ENCODE measurements at places on chromosomes 7 and 10. TPM values are rescaled to one million over a fixed set of nuclear protein-coding genes. Genes with fewer than 3 reads are reported as not detected.

Gene MLXIPL
- 13.5 TPM for total RNA-seq

Gene NEUROG3
- total RNA-seq = not detected

Gene OR2A25
- not detected for total RNA-seq

Gene RGS10
- 55.8 TPM for total RNA-seq

Gene EBLN1
- total RNA-seq = not detected
